ENCODE measurements at places on chromosomes 3 and 15.

DNA sequence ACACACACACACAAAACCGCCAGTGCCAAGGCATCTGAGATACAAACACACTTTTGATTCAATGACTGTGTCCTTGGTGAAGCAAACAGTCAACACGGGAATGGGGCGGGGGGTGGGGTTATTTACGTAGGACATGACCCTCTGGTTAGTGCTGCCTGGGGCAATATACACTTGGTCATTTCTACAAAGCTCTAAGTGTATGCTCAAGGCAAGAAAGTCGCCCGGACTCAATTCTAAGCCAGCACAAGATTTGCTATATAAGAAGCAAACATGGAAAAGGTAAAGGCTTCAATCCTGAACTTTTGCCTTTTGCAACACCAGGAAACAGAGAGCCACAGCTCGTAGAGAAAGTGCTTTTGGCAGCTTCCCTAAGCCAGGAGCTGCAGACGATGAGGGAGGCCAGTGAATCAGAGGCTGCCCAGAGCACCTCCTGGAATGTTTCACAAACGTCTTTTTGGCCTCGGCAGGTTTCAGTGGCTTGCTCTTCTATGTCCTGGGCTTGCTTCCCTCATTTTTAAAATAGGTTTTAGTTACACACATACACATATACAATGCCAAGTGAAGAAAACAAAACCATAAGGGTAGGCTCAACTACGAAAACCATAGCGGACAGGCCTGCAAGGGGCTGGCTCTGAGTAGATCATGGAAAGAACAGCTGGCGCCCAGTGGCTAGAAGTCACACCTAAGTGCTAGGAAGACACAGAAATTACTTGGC is 73.6 kb downstream of the TM4SF4 start:
- DNase-seq: no peak

- DNase-seq: peak; percentile 1
These were observed 164.8 kb downstream of the ERC2 start for GRCh38 chr3:56303487-56303886.

- DNase-seq: no peak
These were observed 86.9 kb downstream of the PEX5L start for GRCh38 chr3:179949869-179950268.

DNA sequence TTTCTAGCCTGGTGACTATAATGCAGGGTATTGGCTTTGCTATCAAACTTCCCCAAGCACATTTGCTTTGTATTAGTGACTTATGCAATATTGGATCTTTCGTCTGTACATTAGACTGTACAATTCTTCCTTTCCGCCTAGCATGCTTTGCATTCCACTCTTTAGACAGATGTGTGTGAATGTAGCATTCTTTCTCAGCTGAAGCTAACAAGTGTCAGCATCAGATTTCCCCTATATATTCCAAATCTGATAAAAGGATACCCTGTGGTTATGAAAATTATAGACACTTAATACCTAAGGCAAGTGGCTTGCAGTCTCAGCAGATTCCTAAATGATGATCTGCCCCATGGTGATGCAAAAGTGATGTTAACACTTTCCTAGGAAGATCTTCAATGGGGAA is 360.1 kb downstream of the CNTN4 start:
- DNase-seq: no peak

GRCh38 chr15:37102305-37103162 is 2.2 kb upstream of the MEIS2 start:
- DNase-seq: no peak

DNA sequence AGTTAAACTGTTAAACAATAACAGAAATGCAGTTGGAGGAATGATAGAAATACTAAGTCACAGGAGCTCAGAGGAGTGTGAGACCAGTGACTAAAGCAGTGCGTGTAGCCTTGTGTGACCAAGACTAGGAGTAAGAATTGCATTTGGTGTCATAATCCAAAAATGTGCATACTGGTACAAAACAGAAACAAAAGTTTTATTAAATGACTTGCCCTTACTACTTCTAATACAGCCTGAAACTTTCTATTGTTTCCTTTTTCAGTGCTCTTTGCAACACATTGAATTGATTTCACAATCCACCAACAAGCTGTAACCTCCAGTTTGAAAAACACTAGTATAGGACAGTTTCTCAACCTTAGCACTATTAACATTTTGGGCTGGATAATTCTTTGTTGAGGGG is 17.1 kb downstream of the SNX1 start:
- DNase-seq: no peak

GRCh38 chr15:85710340-85710842 is 84.3 kb downstream of the KLHL25 start:
- DNase-seq: no peak

DNA sequence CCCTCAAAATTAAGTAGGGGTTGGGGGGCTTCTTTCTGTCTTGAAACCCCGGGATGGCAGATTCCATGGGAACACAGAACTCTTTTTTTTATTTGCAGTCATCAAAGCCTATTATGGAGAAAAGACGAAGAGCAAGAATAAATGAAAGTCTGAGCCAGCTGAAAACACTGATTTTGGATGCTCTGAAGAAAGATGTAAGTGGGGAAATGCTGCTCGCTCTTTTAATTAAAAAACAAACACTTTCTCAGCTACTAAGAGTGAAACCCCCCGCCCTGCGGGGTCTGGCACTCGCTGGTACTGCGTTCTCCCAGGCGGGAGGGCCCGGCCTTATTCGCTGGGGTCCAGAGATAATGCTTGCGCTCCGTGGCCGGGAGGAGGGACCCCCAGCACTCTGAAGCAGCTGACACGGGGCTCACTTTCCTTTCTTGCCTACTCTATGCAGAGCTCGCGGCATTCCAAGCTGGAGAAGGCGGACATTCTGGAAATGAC is 615 bp downstream of the HES1 start:
- no peak for DNase-seq

- no peak for DNase-seq
These were observed 75.7 kb upstream of the GADL1 start for GRCh38 chr3:30970183-30970582.

GRCh38 chr15:60392601-60392985 is 5.2 kb downstream of the ANXA2 start:
- no peak for DNase-seq

GRCh38 chr3:32850226-32850625 is 32.4 kb downstream of the TRIM71 start:
- no peak for DNase-seq

- no peak for DNase-seq
These were observed 486.0 kb upstream of the ADAMTS9 start for GRCh38 chr3:65173841-65174240.

- DNase-seq: no peak
These were observed 1.4 kb upstream of the NDUFAF3 start for GRCh38 chr3:49020330-49021212.

DNA sequence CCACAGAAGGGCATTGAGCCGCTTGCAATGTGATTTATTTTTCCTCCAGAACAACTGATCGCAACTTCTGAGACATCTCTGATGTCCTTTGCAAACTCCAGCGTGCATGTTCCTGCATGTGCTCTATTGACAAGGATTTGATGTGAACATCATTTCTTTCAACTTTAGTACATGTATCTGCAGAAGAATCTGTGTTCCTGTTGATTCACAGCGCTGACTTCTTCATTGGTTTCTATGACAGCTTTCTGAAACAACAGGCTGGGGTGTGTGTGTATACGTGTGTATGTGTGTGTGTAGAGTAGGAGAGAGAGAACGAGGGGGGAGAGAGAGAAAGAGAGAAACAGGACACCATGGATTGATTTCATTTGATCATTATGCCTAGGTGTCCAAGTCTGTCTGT is 56.7 kb upstream of the CMTM8 start:
- DNase-seq: no peak

DNA sequence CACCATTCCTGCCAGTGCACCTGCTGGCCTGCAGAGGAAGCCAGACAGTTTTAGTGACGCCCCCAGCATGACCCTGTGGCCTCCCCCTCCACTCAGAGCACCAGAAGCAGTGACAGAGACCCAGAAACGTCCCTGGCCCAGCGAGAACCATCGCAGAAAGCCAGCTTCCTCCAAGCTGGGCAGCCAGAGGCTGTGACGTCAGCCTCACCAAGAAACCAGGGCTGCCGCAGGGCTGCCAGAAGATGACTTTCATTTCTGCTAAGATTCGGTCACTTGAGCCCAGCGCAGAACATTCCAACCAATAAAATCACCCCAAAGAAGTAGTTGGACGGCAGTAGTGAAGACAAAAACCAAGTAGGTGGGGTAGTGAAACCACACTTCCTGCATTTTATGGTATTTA is 29.6 kb upstream of the RPL32 start:
- no peak for DNase-seq

GRCh38 chr15:67559576-67559975 is 17.1 kb downstream of the MAP2K5 start:
- no peak for DNase-seq

DNA sequence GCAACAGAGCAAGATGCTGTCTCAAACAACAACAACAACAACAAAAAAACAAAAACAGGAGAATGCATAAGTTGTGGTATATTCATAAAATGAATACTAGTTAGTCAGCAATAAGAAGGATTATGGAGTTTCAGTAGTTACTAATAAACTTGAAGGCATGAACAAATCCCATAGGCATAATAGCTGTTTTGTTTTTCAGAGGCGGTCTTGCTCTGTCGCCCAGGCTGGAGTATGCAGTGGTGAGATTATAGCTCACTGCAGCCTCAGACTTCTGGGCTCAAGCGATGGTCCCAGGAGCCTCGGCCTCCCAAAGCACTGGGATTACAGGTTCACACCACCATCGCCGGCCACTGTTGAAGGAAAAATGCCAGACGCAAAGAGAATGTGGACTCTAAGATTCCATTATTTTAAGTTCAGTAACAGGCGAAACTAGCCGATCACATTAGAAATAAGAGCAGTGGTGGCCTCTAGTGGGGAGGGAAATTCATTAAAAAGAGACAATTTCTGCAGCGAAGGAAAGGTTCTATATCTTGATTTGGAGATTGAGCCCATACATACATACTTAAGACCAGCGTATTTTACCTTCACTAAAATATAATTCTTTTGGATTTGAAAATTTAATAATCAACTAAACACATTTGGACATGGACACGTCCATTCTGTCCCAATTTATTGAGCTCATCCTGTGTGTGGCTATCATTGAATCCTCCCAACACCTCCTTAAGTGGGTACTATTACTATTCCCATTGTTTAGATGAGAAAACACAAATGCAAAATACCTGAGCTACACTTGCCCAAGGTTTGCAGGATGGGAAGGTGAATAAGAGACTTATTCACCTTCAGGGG is 27.4 kb upstream of the HDAC11 start:
- no peak for DNase-seq

- DNase-seq: no peak
These were observed 49.4 kb downstream of the CHCHD6 start for GRCh38 chr3:126753191-126754160.

DNA sequence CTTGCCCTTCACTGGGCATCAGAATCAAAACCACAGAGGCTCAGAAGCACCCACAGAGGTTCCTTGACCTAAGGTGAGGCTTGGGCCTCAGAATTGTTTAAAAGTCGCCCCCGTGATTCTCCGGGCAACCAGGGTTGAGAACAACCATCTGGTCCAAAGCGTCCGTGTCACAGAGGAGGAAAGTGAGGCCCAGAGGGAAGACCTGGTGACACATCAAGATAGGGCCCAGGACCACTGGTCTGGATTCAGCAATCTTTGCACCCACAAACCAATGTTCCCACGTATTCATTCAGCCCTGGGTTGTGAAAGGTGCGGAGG is 272.6 kb downstream of the UACA start:
- DNase-seq: no peak

DNA sequence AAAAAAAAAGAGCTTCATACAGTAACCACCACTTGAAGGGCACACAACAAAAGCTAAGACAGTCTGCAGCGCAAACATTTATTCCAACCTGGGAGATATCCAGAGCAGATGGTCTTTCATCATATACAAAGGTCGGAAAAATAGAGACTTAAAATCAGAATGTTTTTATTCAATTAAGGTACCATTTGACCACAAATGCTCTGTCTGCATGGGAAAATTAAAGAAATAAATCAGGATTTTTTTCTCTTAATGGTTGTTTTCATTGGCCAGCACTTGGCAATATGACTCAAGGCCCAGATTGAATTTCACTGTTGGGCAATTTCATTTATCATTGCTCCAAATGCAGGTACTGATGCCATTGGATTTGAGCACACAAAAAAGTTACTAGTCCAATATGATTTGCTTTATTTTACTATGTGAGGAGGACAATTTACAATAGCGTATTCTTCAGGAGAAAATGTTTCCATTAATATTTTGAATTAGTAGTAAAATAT is 145.9 kb upstream of the AGTR1 start:
- DNase-seq: no peak

- no peak for DNase-seq
These were observed 525 bp downstream of the MYH15 start for GRCh38 chr3:108509871-108510270.

DNA sequence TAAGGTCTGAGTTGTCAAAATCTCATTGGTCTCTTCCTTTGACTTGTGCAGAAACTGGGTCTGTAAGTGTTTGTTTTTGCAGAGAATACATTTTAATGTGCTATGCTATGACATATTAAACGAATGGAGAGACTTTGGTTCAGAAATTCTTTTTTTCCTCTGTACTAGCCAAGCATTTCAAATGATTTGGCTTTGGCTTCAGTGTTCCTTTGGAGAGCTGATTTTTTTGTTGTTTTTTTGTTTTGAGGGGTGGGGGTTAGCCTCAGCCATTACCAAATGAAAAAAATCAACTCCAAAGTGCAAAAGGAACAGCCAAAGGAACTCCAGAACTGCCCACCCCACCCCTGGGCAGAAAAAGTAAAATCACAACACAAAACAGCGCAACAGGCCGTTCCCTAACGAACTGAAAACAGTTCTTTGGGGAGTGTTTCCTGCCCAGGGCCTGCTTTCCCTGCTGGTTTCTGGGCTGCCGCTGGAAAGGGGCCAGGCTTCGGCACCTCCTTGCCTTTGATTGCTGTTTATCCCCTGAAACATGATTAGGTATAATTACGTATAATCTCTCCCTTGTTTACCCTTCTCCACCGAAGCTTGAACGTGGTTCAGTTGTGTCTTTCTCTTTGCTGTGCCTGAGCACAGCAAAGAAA is 57.6 kb upstream of the NEO1 start:
- no peak for DNase-seq

- no peak for DNase-seq
These were observed 428 bp downstream of the LYSMD4 start for GRCh38 chr15:99732751-99733267.

DNA sequence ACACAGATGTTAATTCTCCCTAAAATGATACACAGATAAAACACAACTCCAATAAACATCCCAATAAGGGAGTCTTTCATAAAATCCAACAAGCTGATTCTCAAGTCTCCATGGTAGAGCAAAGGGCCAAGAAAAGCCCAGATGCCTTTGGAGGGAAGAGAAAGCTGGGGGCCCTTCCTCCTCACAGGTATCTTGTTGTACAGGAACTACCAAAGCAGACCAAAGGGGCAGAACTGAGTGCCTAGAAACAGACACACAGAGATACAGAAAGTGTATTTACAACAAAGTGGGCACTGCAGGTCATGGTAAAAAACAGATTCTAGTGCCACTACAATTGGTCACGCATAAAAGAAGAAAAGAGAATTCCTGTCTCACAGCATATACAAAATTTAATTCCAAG is 87.2 kb upstream of the NSMCE3 start:
- DNase-seq: no peak

GRCh38 chr3:133964547-133964946 is 65.2 kb downstream of the SLCO2A1 start:
- no peak for DNase-seq
